Stimulated activated CD4-positive, alpha-beta T cell treated with anti-CD3 and anti-CD28 coated beads, Interleukin-1b, Interleukin-23, amount 100 ng/mL, for 1 hour (primary cell): ENCODE measurements at places on chromosomes 3 and 15.

DNA sequence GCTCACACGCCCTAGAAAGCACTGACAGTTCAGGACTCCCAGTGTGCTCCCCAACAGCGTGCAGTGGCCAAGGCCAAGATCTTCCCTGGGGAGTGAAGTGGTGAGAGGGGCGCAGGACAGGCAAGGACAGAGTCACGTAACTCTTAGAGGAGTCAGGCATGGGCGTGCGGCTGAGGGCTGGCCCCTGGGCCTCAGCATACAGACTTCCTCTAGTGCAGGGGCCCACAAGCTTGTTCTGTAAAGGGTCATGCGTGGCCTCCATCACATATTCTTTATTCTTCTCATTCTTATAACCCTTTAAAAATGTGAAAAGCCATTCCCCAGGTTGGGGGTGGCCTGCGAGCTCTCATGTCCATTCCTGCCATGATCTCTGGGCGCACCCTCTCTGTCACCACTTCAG is 25.2 kb downstream of the TMEM43 start:
- DNase-seq = no peak

- DNase-seq = no peak
Measured at GRCh38 chr3:119588112-119588511, 8.8 kb downstream of the ADPRH start.

DNA sequence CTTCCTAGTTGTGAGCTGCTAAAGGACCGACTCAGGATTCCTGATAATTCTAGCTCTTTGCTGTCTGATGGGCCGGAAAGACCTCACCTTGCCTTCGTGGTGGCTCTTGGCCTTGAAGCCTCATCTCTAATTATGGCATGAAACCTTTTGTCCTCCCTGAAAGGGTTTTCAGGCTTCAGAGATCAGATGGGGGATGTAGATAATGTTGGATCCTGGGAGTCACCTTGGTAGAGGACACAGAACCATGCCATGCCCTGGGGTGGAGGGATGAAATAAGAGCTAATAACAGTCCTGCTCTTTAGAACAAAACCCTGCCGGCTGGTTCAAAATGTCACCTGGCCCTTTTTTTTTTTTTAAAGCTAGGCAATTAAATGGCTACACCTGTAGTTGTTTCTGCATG is 50.8 kb upstream of the SYN2 start:
- no peak for DNase-seq

GRCh38 chr15:99993262-99993661 is 260.0 kb upstream of the LYSMD4 start:
- DNase-seq = no peak

DNA sequence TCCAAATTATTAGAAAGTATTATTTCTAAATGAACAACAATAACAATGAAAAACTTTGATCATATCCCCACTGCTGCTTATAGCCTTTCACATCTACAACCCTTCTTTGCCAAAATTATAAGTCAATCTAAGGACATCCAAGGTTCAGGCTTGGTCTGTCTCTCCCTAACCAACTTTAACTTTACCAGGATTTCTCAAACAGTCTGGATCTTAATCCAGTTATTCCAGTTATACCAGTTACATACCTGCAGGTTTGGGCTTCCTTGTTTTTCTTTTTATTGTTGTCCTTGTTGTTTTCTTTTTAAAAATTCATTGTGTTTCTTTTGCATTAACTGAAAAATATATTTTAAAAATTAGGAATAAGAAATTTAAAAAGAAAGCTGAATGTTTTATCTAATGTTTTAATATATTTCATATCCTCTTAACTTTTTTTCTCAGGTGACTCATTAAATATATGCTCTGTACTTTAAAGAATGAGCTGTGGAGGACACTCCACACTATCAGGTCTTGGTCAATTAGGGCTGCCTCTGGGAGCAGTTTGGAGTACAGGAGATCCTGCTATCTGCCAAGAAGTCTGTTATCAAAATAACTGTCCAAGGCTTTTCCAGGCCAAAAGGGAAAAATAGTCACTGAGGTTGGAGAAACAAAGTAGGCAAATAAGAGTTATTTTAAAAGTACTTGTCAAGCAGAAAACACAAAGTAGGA is 421.4 kb downstream of the EPHA6 start:
- DNase-seq = no peak

DNA sequence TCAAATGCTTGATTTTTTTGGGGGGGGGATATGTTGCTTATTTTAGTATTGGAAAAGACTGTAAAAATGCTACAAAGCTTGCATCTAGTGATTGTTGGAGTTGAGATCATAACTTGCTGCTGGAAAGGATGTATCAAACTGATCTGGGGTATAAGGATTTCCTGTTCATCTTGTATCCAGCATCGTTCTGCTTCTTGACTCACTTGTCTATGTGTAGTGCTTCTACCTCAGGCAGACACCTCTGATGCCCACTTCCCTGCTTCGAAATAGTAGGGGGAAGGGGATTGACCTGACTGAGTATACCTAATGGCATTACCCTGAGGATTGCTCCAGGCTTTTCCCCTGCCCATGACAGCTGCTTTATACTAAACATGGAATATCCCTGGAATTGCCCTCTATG is 42.7 kb downstream of the STT3B start:
- DNase-seq = no peak

DNA sequence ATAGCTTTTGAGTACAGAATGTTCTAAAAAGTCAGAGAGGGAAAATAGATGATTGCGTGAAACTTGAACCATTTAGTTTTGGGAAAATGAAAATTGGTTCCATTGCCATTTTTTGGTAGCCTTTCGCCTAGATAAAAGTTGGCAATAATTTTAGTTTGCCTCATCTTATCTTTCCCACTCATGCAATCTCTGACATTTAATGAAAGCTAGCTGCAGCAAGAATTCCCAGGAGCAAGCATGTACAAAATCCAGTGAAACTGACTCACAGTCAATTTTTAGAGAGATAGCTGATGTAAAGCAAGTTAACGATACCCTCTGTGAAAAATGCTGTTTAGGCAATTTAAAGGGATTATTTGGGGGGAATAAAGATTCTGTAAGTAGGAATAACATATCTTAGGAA is 797.4 kb downstream of the GRM7 start:
- no peak for DNase-seq

DNA sequence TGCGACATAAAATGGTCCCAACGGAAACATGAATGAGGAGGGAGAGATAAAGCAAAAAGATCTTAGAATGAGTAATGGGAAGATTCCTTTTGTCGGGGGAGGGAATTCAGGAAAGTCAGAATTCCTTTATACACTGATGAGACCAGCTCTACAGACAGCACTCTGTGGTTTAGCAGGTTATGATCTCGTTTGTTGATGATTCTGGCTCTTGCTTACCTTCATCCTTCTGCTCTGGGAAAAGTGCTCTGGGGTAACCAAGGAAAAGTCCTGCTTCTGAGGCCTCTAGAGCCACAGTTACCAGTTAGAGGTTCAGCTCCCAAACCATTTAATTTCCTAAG is 150.7 kb upstream of the NR2E3 start:
- DNase-seq = no peak

GRCh38 chr3:84943379-84943778 is 15.4 kb upstream of the CADM2 start:
- no peak for DNase-seq

DNA sequence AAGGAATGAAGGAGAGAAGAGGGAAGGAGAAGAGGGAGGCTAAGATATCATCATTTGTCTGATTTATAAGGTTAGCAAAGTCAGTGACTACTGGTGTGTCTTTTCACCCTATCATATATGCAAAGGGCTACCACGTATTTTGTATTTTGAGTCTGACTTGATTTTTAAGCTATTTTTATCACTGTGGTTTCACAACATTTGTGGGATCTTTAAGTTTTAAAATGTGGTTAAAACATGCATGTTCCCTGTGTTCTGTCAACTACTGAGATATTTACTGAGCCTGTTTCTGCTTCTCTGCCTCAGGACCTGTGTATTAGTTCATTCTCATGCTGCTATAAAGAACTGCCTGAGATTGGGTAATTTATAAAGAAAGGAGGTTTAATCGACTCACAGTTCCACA is 22.5 kb upstream of the SPTSSB start:
- DNase-seq = no peak

GRCh38 chr3:175746308-175746707 is 887.2 kb downstream of the NAALADL2 start:
- no peak for DNase-seq

- no peak for DNase-seq
Measured at GRCh38 chr3:177037241-177037640, 160.0 kb downstream of the TBL1XR1 start.

DNA sequence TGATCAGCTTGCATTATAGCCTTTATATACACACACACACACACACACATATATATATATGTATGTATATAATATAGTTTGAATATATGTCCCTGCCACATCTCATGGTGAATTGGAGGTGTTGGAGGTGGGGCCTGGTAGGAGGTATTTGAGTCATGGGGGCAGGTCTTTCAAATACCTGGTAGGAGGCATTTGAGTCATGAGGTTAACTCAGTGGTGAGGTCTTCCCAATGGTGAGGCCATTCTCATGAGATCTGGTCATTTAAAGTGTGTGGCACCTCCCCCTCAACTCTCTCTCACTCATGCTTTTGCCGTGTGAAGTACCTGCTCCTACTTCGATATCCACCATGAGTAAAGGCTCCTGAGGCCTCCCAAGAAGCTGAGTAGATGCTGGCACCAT is 27.5 kb upstream of the FHIT start:
- DNase-seq = no peak

- no peak for DNase-seq
Measured at GRCh38 chr3:118863731-118864322, 170.8 kb downstream of the IGSF11 start.

DNA sequence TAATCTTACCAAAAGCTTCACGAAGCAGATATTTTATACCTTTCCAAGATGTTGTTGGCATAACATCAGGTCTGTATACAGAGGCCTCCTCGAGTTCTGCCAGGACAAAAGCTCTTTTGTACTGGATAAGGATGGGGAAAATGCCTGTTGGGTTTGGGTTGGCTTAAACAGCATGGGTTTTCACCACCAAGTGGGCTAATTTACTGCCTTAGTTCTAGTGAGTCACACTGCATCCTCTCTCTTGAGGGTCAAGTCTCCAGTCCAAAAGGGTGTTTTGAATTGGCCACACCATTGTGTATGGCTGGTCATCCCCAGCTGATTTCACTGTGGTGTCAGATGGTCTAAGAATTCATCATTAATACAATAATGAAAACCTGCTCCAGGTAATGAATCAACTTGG is 26.1 kb upstream of the BHLHE40 start:
- no peak for DNase-seq

DNA sequence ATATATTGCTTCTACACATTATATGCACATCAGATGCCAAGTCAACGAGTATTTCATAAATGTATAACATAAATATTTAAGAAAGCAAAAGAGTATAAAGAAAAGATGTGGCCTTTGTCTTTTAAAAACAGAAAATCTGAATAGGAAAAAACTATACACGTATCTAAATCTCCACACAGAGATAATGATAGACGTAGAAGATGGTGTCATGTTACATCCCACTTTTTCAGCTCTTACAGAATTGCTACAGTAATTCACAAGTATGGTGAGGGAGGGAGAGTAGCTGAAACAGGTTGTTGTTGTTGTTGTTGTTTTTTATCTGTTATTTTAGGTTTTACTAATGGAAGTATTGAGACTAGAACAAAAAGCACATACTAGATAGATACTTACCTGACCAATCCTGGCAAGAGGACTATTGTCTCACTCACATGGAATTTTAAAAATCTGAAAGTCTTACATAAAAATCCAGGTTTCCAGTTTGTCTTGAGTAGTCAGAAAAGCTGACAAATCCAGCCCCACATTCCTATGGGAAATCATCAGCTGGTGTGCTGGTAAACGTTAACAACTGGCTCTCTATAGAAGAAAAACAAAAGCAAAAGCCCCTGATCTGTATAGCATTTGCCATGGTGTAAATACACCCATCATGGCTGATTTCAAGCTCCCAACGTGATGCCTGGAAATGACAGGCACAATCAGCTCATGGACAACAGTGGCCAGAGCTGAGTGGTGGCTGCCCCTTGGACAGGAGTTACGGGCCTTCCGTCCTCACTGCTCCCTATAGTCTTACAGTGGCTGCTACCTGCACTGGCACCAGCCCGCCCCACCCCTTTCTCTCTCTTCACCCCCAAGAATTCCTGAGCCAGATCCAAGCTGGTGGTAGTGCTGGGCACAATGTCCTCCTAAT is 47.4 kb upstream of the VGLL4 start:
- DNase-seq = no peak

DNA sequence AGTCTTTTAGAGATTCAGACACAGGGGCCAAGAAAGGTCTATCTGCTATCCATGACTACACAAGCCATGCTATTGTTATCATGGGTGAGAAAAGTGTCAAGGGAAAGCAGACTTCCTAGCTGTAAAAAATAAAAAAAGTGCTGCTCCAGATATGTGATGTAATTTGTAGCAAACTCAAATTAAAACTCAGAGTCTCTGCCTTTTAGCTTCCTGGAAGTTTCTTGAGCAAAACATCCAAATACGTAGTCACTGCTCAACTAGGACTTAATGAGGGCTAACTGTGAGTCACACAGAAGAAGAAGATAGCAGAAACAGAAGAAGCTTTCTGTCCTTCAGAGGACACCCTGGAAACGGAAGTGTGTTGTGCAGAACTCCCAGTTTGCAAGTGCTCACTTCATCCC is 393.4 kb upstream of the NR2F2 start:
- DNase-seq = no peak

DNA sequence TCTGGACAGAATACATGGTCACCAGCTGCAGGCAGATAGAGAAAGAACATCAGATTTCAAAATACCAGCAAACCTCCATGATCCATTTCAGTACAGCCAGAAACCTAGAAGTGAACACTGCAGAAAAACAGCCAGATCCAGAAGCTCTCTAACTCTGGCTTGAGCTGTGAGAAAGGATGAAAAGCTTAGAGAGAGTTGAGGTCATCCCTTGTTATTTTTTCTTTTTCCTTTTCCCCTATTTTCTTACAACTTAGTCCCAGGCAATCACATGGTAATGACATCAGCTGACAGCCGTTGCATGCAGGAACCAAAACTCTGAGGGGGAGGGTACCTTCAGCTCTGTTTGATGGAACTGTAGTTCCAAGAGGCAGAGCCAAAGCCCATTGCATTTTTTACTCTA is 113.2 kb downstream of the TCF12 start:
- DNase-seq = no peak

GRCh38 chr3:30098243-30098642 is 508.2 kb upstream of the TGFBR2 start:
- no peak for DNase-seq

DNA sequence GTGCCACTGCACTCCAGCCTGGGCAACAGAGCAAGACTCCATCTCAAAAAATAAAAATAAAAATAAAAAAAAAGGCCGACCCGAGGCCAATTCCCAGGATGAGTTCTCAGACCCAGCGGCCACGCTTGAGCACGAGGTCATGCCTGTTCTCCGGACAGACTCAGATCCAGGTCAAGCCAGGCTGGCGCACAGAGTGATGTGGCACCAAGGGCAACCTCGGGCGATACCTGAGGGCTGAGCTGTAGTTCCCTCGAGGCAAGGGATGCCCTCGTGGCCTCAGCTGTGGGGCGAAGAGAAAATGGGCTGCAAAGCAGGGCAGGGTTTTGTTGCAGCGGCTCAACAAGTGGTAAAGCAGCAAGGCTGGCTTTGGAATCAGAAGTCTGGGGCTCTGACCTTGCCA is 77.3 kb downstream of the C3orf70 start:
- no peak for DNase-seq

GRCh38 chr3:159252772-159253384 is 451.0 kb downstream of the MFSD1 start:
- DNase-seq = no peak

- DNase-seq = no peak
Measured at GRCh38 chr3:66747261-66747660, 246.4 kb upstream of the LRIG1 start.

- DNase-seq = no peak
Measured at GRCh38 chr3:44030687-44031305, 210.9 kb upstream of the TOPAZ1 start.

- DNase-seq = no peak
Measured at GRCh38 chr15:39255760-39256159, 325.1 kb upstream of the THBS1 start.
